ENCODE measurements at places on chromosomes 7 and 10. TPM values are rescaled to one million over a fixed set of nuclear protein-coding genes. Genes with fewer than 3 reads are reported as not detected.

DNA sequence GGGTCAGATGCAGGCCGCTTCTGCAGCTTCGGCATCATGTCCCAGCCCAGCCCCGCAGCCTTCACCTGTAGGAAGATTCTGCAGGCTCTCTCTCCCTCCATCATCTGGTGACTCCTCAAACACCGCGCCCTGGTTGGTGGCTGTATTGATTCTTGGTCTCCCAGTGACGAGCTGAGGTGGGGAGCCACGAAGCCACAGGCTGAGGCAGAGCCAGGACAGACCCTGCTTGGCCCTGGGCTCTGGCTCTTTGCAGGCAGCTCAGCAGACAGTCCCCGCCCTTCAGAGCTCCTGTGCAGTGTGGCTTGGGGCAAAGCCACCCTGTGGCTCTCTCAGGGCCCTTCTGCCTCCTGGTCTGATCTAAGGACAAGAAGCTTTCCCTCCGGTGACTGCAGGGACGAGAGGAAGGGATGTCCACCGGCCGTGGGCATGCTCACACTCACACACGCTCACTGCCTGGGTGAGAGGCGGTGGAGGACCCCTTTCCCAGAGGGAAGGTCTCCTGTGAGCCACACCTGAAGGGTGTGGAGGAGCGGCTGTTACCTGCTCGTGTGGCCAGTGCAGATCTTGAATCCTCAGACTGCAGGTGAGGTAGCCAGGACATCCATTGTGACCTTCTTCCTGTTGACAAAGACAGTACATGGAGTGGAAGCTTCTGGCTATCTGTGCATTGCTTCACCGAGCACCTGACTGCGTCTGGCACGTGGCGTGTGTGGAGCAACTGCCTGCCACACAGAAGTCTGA lies 79.6 kb downstream of the INPP5A start:
- no peak for DNase-seq

GRCh38 chr10:77763453-77764430 lies 126.1 kb upstream of the KCNMA1 start:
- DNase-seq = no peak

The SPDYE2B gene
- total RNA-seq = not detected

The ABCC2 gene
- 0.87 TPM for total RNA-seq

The SNCG gene
- 92.0 TPM for total RNA-seq

The KCND2 gene
- 3.7 TPM for total RNA-seq

GRCh38 chr10:121927318-121927840 lies 452 bp downstream of the ATE1 start:
- peak; percentile 35 for DNase-seq

GRCh38 chr7:156435486-156436231 lies 204.9 kb upstream of the RNF32 start:
- no peak for DNase-seq

The EIF4H gene
- total RNA-seq = 270 TPM

DNA sequence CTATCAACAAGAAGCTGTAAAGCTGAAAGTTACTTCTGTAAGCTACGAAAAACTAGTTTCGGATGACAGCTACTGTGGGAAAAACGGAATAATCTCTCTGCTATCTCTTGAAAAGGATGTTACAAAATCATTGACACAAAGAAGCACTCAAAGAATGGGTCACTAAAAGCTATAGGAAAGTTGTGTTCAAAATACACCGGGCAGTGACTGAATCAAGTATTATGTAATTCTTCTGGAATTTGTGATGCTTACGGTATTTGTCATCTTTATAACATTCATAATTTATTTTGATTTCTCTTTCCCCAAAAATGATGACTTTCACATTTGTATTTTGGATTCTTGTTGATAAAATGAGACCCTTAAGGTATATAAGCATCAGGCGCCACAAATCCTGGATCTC lies 112.1 kb upstream of the KLF6 start:
- no peak for DNase-seq

- no peak for DNase-seq
These were observed 4.0 kb downstream of the ITGA8 start for GRCh38 chr10:15715619-15716227.

DNA sequence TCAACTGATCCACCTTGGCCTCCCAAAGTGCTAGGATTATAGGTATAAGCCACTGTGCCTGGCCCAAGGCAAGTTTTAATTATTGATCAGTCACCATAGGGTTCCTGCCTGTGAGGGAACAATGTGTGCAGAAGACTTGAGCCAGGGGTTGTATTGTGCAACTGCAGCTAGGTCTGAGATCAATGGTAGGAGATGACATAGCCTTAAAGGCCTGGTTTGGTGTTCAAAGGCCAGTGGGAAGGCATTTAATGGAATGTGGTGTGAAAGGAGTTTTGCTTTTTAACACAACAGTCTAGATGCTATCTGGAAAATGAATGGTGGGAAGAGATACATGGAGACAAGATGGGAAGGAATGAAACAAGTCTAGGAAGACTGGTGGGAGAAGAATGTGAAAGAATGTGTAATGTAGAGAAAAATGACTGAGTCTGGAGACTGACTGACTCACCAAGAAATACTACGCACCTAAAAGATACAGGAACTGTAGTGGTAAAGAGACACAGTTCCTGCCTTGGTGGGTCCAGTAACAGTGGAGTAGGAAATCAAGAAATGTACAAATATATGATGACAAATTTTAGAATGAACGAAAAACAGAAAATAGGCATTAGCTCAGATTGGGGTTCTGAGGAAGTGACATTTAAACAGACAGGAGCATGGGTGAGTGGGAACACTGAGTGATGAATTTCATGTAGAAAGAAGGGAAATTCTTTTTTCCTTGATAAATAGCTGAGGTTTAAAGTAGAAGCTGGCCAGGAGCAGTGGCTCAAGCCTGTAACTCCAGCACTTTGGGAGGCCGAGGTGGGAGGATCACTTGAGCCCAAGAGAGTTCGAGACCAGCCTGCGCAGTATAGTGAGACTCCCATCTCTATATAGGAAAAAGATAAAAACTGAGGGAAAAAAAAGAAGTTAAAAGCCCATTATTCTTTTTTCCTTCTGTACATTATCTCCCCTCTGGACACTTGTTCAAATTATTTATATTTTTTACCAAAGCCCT lies 9.4 kb downstream of the HNRNPF start:
- no peak for DNase-seq

The C10orf105 gene
- total RNA-seq = 0.11 TPM

DNA sequence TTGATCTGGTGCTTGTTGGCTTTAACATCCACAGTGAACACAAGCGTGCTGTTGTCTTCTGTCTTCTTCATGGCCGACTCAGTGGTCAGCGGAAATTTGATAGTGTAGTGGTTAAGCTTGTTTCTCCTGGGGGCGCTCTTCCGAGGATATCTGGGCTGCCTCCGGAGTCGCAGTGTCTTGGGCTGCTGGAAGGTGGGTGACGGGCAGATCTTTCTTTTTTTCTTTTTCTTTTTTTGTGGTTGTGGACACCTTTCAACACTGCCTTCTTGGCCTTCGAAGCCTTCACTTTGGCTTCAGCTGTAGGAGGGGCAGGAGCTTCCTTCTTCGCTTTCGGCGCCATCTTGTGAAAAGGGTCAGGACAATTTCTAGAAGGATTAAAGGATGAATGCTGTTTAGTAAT lies 23.8 kb upstream of the RPA3 start:
- DNase-seq = no peak

GRCh38 chr7:125573126-125573525 lies 643.5 kb upstream of the POT1 start:
- no peak for DNase-seq

DNA sequence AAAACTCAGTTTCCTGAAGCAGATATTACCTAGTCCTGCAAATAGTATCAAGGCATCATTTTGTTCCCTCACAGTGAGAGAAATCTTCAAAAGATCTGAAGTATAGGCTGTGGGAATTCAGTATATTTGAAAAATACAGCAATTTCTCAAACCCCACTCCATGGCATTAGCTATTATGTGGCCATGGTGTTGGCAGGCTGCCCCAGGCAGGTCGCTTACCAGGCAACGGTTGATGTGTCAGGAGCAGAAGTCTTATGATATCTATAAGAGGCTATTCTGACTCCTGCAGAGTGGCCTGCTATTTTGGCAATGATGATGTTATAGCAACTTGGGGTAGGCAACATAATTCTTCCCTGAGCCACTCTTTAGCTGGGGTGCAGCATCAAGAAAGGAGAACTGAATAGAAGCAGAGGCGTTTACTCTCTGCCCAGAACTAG lies 187.9 kb downstream of the PLXDC2 start:
- no peak for DNase-seq

GRCh38 chr10:46077731-46078413 lies 31.8 kb upstream of the MSMB start:
- DNase-seq = no peak

DNA sequence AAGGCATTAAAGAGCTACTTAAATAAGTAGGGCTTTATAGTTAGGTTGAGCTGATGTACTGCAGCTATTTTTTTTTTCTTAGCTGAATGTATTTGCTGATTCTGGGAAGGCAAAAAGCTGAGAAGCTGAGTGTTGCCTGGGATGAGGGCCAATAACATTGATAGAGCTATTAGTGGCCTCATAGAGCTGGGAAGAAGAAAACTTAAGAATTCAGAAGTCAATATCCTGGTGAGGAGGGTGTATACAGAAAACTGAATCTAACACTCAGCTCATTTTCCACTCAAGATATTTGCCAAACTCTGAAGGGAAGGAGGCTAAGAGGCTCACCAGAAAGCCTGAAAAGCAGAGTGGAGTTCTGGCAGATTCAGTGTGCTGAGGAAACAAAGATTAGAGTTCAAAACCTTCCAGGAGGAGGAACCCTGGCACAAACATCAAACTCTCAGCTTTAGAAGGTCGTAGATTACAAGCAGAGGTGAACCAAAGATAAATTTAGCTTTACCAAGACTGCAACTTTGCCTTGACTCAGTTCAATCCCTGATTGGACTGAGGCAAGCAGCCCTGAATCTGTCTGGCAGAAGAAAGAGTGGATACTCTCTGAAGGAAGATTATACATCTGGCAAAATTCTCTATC lies 11.3 kb downstream of the PPP1R3C start:
- no peak for DNase-seq

DNA sequence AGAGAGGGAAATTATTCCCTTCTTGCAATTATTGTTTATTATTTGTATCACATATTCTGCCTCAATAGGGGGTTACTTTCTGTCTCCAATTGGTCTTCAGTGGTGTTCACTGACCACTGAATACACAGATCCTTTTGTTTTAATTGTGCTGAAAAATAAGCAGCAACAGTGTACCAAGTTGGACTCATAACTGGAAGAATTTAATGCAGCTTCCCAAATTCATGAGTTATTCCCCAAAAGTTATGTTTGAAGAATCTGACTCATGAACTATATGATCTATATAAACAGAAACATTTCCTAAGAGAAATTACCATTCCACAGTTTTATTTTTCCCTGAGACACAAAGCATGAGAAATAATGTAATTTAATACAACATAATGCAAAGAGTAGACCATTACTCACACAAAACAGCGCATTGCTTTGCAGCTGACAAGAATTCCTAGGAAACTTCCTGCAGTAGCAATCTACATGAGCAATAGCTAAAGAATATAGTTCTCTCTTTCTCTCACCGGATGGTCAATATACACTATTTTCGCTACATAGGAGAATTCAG lies 479.2 kb downstream of the HTR7 start:
- no peak for DNase-seq

DNA sequence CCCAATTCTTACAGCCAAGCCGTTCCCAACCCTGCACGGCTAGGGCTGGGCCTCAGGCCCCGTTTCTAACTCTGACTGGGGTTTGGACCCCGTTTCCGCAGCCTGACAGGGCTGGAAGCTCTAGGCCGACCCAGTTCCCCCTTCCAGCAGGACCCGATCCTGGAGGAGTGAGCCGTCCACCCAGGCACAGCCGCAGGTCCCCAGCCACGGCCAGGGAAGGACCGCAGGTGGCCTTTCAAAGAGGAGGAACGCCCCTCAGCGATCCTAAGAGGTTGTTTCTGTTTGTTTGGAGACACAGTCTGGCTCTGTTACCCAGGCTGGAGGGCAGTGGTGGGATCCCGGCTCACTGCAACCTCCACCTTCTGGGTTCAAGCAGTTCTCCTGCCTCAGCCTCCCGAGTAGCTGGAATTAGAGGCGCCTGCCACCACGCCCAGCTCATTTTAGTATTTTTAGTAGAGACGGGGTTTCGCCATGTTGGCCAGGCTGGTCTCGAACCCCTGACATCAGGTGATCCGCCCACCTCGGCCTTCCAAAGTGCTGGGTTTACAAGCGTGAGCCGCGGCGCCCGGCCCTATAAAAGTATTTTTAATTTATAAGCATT lies 778 bp upstream of the GET4 start:
- no peak for DNase-seq

DNA sequence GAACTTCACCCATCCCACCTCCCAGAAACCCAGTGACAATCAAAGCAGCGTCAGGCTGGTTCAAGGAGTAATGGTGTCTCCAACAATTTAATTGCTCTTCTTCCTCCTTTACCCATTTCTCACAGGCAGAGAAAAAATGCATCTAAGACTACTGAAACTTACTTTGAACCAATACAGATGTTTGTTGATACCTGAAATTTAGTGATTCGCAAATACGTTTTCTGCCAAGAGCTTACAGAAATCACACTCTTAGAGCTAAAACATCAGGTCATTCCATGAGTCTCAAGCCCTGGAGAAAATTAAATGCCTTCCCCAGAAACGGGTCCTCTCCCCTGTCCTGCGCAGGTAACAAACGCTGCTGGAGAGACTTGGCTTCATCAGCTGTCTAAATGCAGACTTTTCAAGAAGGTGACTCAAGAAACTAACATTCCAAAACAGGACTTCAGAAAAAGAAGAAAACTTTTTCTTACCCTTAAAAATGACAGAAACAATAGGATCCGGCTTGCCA lies 443 bp downstream of the MYOF start:
- DNase-seq = no peak

The PTF1A gene
- not detected for total RNA-seq

The SPDYE16 gene
- 0.34 TPM for total RNA-seq

- no peak for DNase-seq
These were observed 225.5 kb downstream of the ANKRD7 start for GRCh38 chr7:118449797-118450567.
